Ovary (tissue), 10 donors: ENCODE measurements at places on chromosomes 1 and 21.
A peak's percentile ranks its signal among the peaks of the same experiment; 100 is the strongest.

DNA sequence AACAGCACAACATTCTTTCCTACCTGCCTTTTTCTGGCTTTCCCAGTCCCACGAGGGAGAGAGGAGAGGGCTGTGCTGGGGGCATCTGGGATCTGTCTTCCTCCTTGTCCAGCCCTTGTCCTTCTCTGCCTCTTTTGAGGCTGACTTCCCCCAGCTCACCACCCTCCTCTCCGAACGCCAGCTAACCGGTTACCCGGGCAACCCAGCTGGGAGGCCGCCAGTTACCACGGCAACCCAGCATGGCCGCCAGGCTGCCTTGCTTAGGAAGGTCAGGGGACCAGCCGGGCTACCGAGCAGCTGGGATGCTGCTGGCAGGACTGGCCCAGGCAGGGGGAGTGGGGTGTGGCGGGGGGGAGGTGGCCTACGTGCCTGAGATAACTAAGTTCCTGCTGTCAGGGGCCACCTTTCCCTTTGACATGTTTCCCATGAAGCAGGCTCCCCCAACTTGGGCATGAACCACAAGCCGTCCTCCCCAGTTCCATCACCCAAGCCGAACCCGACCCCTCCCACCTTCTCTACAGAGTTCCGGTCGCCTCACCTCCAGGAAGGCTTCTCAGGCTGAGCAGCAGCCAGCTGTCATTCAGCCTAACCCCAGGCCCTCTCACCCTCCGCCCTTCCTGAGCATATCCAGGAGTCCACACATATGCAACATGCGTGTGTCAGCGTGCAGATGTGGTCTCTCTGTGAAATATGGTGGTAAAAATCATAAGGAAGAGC is 8.7 kb downstream of the PLEKHA6 start:
- peaks cover 15% of the 10 kb centered on the region for H3K4me1 ChIP-seq
- H3K27me3 ChIP-seq = no peaks in the 10 kb centered on the region
- peak; percentile 95 for DNase-seq
- H3K4me3 ChIP-seq = no peak overlapping the region

DNA sequence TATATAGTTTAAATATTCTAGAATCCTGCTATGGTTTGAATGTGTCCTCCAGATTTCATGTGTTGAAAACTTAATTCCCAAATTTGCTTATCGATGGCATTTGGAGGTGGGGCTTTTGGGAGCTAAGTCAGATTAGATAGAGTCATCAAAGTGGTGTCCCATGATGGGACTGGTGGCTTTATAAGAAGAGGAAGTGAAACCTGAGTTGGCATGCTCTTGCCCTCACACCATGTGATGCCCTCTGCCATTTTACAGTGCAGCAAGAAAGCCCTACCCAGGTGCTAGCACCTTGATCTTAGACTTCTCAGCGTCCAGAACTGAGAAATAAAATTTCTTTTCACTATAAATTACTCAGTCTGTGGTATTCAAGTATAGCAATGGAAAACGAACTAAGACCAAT is 111.3 kb downstream of the TGFB2 start:
- no peaks in the 10 kb centered on the region for H3K36me3 ChIP-seq
- H3K4me3 ChIP-seq = no peak overlapping the region
- H3K4me1 ChIP-seq = peaks cover 6% of the 10 kb centered on the region
- no peak for DNase-seq
- H3K27ac ChIP-seq = no peak overlapping the region

DNA sequence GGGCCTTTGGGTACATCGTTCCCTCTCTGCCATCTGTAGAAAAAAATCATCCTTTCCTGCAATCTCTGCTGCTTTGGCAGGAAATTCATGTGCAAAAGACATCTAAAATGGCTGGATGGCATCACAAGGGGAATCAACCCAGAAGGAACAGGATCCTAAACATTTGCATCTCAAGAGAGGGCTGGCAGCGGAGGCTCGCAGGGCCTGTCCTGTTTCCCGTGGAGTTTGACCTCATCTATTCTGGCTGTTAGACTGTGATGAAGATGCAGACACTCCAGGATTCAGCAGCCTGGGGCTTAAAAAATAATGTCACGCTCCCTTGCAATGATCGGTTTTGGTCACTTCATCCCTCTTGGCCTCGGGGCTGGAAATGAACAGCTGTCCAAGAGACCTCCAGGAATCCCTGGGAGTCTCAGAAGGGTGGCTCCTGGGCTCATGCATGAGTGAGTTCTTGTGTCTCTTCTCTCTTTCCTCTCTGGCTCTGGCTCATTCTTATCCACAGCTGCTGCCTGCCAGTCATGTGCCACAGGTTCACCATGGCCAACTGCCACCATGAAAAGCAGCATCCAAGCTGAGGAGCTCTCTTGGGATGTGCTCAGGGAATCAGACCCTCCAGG is 16.1 kb upstream of the PCP4 start:
- no peaks in the 10 kb centered on the region for H3K27me3 ChIP-seq
- no peak overlapping the region for H3K4me3 ChIP-seq
- no peaks in the 10 kb centered on the region for H3K4me1 ChIP-seq
- H3K27ac ChIP-seq = no peak overlapping the region
- no peak for DNase-seq
- no peaks in the 10 kb centered on the region for H3K36me3 ChIP-seq

DNA sequence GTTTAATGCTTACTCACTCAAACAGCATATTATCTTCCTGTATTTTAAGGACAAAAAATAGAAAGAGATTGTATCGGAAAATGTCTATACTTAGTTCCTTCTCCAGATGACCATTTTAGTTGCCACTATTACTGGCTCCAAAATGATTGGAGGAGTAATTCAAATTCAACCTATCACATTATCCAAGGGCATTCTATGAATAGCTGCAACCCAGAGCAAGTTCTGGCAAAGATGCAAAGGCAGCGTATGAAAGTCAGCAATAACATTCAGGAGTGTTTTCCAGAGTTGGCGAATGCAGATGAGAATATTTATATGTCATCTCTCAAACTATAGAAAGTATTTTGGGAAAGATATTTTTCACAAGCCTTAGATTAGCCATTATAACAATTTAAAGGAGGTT is 389.8 kb upstream of the ADGRL2 start:
- no peaks in the 10 kb centered on the region for H3K27me3 ChIP-seq
- DNase-seq = no peak
- no peak overlapping the region for H3K27ac ChIP-seq
- no peaks in the 10 kb centered on the region for H3K36me3 ChIP-seq
- H3K4me1 ChIP-seq = peaks cover 3% of the 10 kb centered on the region

GRCh38 chr1:7586031-7586941 is 184.8 kb upstream of the VAMP3 start:
- no peak overlapping the region for H3K27ac ChIP-seq
- no peak overlapping the region for H3K4me3 ChIP-seq
- no peaks in the 10 kb centered on the region for H3K36me3 ChIP-seq
- H3K27me3 ChIP-seq = no peaks in the 10 kb centered on the region
- peaks cover 7% of the 10 kb centered on the region for H3K4me1 ChIP-seq

GRCh38 chr1:206658264-206658980 is 23.1 kb downstream of the DYRK3 start:
- H3K4me1 ChIP-seq = peaks cover 3% of the 10 kb centered on the region
- DNase-seq = no peak
- no peak overlapping the region for H3K4me3 ChIP-seq
- H3K27me3 ChIP-seq = no peaks in the 10 kb centered on the region
- H3K27ac ChIP-seq = no peak overlapping the region

DNA sequence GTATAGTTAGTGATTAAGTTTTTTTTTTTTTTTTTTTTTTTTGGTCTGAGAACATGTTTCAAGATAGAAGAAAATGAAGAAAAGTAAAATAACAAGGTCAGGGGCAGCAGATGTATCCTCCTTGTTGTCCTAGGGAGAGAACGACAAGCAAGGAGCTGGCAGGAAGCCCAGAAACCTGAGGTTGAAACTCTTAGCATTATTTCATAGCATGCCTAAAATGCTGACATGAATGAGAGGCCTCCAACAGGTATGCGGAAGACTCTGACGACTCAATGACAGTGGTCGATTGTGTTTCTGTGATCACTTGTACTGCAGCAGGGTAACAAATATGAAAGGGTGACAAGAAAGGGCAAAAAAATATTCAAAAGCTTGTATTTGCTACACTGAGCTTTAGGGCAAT is 415.9 kb downstream of the PLA2G4A start:
- H3K27me3 ChIP-seq = no peaks in the 10 kb centered on the region
- H3K27ac ChIP-seq = no peak overlapping the region
- H3K4me3 ChIP-seq = no peak overlapping the region

- H3K36me3 ChIP-seq = no peaks in the 10 kb centered on the region
- H3K27ac ChIP-seq = peak overlapping the region; percentile 49
- no peaks in the 10 kb centered on the region for H3K4me1 ChIP-seq
- DNase-seq = peak; percentile 22
- H3K4me3 ChIP-seq = peak overlapping the region; percentile 72
- H3K27me3 ChIP-seq = no peaks in the 10 kb centered on the region
Measured at GRCh38 chr1:116167625-116168276, 56.6 kb downstream of the MAB21L3 start.

DNA sequence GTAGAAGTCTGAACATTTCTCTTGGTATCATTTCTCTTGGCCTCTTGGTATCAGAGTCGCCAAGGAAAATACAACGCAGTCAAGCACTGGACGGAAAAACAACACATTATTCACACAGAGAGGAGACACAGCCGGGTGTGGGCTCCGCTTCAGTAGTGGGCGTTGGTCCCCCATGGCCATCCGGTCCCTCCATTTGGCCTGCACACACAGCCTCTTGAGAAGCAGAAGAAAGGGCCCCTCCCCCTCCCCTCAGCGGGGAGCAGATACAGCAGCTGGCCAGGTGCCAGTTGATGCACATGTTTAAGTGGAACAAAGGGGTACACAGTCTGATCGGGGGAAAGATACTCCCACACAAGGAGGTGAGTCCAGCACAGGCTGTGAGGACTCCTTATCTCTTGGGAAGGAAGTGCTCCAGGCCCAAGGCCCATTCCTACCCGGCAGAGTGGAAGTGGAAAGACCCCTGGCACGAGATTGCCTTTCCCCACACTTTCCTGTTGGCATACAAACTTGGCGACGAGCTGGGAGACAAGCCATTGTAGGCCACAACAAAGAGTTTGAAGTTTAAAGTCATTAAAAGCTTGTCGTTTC is 311.3 kb downstream of the FAM72C start:
- no peak overlapping the region for H3K4me3 ChIP-seq
- H3K4me1 ChIP-seq = no peaks in the 10 kb centered on the region
- H3K27ac ChIP-seq = no peak overlapping the region

- no peaks in the 10 kb centered on the region for H3K36me3 ChIP-seq
- DNase-seq = peak; percentile 43
- no peak overlapping the region for H3K4me3 ChIP-seq
- H3K27ac ChIP-seq = no peak overlapping the region
- no peaks in the 10 kb centered on the region for H3K27me3 ChIP-seq
Measured at GRCh38 chr1:2588661-2589430, 2.3 kb downstream of the PRXL2B start.

DNA sequence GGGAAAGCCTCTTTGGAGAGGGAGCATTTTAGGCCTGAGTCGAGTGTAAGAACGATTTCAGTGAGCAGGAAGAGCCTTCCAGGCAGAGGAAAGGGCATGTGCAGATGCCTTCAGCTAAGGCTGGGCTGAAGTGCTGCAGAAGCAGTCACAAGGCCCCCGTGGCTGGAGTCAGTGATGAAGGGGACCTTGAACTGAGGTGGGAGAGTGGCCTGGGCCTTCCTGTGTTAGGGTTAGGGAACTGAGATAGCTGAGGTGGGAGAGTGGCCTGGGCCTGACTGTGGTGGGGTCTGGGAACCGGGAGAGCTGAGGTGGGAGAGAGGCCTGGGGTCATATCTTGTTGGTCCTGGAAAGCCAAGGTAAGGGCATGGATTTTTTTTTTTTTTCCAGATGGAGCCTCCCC is 50.9 kb upstream of the ETV3 start:
- no peaks in the 10 kb centered on the region for H3K36me3 ChIP-seq
- H3K4me1 ChIP-seq = no peaks in the 10 kb centered on the region
- DNase-seq = no peak

DNA sequence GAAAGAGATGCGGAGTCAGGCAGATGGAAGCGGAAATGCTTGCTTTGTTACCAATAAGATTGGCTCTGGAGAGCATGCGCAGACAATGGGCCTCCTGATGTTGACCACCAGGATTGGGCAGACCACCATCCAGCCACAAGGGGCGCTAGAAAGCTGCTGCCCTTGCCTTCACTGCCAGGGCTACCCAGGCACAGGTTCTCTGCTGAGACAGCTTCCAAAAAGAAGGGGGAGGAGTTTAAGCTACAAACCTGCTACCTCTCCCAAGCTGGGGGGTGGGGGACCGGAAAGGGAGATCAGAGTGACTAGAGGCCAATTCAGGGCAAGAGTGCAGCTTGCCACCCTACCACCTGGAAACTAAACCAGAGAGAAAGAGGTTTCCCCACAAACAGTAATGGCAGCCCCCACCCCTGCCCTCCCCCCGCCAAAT is 369.7 kb downstream of the RRAGC start:
- H3K27me3 ChIP-seq = no peaks in the 10 kb centered on the region
- H3K4me1 ChIP-seq = no peaks in the 10 kb centered on the region
- no peak overlapping the region for H3K27ac ChIP-seq
- no peak for DNase-seq
- no peaks in the 10 kb centered on the region for H3K36me3 ChIP-seq
- H3K4me3 ChIP-seq = no peak overlapping the region

DNA sequence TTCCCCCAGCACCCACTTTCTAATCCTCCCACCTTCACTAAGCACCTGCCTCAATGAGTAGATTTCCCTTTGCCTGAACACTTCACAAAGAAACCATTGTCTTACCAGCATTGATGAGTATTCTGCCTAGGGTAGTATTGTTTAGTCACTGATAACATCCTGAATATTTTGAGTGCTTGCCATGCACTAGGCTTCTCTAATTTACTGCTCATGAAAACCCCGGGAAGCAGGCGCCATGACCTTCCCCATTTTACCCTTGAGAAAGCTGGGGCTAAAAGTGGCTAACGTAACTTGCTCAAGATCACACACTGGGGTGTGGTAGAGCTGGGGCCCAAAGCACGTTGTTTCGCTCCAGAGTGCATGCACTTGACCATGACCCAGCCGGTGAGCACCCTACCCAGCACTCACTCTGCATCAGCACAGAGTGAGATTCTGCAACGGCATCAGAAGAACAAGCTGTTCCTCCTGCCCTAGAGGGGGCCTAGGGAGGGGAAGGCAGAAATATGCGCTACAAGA is 10.6 kb upstream of the F3 start:
- no peak overlapping the region for H3K4me3 ChIP-seq
- peaks cover 16% of the 10 kb centered on the region for H3K4me1 ChIP-seq
- DNase-seq = peak; percentile 90

DNA sequence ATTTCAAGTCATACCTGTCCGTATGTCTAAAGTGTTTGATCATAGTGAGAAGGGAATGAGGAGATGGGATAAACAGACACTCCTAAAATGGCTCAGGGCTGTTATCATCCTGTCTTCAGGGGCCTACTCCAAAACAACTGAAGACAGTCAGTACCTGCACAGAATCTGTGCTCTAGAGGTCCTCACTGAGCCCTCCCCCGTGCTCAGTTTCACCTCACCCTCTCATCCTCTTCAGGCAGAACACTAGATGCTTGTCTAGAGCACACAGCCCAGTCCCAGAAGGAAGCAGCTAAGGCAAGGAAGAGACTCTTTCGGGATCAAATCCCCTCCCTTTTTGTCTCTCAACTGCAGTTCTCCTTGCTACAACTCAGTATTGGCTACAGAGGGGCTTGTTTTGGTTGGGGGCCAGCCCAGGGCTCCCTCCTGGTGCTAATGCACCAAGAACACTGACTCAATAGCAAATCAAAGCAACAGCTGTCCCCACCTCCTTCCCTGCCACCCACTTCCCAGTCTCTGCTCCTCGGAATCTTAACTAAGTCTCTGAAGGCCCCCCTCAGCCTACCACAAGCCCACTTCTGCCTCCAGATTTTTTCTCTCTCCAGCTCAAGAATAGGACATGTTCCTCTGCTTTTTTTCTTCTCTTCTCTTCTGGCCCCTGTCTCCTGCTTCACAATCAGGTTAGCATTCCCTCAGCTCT is 10.1 kb downstream of the CADM3 start:
- H3K4me3 ChIP-seq = no peak overlapping the region
- H3K4me1 ChIP-seq = no peaks in the 10 kb centered on the region
- DNase-seq = no peak
- no peaks in the 10 kb centered on the region for H3K27me3 ChIP-seq
- H3K36me3 ChIP-seq = no peaks in the 10 kb centered on the region
- no peak overlapping the region for H3K27ac ChIP-seq
